ENCODE measurements at places on chromosomes 4 and X. TPM values are rescaled to one million over a fixed set of nuclear protein-coding genes. Genes with fewer than 3 reads are reported as not detected.

CD38 gene
- 7.8 TPM for total RNA-seq

OPN1MW3 gene
- total RNA-seq = not detected

ZNF157 gene
- 0.72 TPM for total RNA-seq

DNA sequence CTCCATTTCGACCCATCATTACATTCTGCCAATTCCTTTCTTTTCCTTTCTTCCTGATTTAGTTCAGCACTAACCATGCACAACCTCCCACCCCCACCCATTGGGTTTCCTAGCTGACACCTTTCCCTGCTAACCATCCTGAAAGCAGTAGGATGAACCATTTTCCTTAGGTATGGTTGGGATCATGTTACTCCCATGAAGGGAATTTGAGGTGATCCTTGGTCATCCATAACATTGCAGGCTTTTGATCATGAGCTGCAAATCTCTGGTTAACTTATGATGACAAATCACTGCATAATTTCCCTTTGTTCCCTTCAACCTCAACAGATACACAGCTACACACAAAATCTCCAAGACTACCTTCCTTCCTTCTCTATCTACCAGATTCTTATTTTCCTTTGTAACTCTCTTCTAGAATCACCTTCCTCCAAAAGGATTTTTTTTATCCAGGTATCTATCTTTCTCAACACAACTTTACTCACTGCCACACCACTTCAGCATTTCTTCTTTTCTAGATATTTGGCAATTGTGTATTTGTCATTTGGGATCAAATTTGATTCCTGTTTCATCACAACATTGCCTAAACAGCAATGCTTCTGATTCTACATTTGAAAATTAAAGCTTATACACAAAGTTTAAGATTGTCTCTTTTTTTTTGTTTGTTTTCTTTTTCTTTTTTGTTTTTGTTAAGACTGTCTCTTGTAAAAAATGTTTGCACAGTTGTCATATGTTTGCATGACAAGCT lies 145.1 kb downstream of the RBM47 start:
- no peak for DNase-seq

- DNase-seq = no peak
Measured at GRCh38 chr4:7515390-7515902, 80.7 kb upstream of the PSAPL1 start.

GRCh38 chrX:56978172-56978571 lies 17.2 kb downstream of the SPIN3 start:
- DNase-seq = no peak
